SK-N-DZ (cell line): ENCODE measurements at places on chromosomes 3 and 15.

DNA sequence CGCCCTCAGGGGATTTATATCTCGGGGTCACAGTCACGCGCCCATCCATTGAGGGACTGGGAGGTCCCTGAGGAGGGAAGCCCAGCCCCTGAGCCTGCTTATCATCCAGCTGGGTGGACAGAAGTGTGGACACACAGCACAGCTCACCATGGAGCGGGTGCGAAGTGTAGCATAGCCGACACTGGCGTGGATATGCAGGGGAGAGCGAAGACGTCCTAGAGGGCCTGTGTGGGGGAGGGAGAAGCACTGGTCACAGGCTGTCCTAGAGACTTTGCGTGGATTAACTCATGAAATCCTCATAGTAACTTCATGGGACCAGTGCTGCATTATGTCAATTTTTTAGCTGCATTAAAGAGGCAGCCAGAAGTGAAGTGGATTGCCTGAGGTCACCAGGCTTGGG, 26.1 kb upstream of the PLXND1 start:
- no peak for DNase-seq

- DNase-seq, result no peak
These were observed 725 bp downstream of the TLE3 start for GRCh38 chr15:70097063-70097320.

GRCh38 chr15:41411031-41411430, 5.9 kb upstream of the RTF1 start:
- no peak for DNase-seq

- no peak for DNase-seq
These were observed 122.8 kb upstream of the PRR20G start for GRCh38 chr3:127410678-127411077.

DNA sequence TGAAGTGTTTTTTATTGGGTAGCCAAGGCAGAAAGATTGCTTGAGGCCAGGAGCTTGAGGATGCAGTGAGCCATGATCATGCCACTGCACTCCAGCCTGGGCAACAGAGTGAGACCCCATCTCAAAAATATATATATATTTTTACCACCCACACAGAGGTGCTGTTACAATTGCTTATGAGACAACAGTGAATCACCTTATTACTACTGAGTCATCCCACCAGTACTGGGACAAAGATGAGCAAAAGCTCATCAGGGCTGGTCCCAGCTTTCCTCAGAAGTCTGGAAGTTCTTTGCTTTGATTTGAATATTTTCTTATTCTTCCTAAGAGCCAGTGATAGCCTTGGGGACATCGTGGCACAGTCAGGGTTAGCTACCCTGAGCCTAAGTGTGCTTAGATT, 207.7 kb downstream of the SOX2 start:
- DNase-seq, result no peak

DNA sequence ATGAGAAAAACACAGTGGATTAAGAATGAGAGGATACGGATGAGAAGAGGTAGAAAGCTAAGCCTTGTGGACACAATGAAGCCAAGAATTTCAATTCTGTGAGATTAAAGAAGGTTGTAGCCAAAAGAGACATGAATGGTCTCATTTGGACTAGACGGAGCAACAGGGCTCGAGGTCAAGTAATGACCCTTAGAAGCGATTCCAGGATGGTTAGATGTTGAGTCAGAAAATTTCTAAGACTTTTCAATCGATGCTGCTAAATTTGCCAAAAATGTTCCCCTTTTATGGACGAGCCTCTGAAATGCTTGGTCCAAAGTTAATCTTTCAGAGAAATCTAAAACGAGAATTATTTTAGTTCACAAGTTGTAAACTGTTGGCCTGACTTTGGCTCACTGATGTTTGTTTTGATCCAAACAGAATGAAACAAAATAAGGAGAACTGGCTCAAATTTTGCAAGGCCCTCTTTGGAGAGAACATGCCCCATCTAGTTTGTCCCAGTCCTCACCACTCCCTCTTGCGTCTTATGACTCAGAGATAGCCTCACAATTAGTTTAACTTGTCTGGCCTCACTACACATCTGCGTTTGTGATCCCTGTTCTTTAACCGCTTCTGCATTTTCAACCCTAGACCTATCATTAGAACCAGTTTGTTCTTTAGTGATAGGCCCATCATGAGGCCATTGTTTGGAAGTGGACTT, 235.5 kb downstream of the PDZRN3 start:
- no peak for DNase-seq

GRCh38 chr3:70882104-70882503, 569.7 kb upstream of the MDFIC2 start:
- DNase-seq, result no peak

DNA sequence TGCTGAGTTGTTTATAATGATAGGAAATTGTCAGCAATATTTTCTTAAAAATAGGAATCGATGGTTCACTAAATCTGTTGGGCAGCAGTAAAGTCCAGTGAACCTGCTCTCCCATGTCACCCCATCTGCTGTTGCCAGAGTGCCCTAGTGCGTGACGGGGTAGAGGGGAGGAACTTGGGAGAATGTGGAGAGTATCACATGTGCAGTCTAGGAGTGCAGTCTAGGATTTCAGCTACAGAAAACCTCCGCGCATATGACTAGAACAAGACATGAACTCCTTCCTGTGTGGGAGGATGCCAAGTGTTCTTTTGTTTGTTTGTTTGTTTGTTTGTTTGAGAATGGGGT, 74.6 kb upstream of the ACAD9 start:
- DNase-seq, result no peak

DNA sequence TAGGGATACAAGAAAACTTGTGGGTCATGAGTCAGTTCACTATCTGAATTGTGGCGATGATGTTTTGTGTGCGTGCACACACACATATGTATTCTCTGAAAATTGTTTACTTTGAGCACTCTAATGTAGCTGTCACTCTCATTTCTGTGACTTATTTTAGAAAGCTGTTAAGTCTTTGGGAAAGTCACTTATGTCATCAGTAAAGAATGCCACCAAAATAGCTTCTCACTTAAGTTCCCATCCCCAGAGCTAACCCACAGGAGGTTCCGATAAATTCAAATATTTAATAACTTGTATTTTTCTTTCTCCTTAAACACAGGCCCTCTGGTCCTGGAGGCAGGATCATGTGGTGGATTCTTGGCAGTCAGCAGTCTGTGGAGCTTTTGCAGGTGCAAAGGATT, 138.3 kb downstream of the LRIG1 start:
- DNase-seq, result no peak

- no peak for DNase-seq
These were observed 120.1 kb upstream of the NMNAT3 start for GRCh38 chr3:139797724-139798343.

- no peak for DNase-seq
These were observed 23.2 kb downstream of the MINAR1 start for GRCh38 chr15:79455361-79455760.

GRCh38 chr15:37032091-37032775, 68.1 kb downstream of the MEIS2 start:
- DNase-seq, result no peak

DNA sequence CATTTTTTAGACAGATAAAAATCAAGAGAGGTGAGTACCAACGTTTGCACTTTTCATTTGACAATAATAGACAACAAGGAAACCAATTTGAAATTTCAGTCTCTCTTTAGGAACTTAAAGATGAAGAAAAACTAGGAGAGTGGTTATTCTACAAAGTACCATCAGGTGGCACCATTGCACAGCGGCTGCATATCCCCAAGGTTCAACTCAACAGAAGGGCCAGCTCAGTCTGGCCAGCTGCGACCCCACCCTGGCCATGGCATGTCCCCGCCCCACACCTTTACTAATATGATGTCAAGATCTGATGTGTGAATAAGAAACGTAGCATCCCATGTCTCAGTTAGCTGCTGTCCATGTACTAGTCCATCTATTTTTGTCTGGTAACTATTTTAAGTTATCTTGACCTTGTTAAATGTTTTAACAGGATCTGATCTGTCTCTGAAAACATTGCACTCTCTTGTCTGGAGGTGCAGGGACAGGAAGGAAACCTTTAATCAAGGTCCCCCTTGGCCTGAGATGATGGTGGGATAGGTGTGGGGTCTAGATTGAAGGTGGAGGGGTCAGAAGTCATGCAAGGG, 35.5 kb upstream of the CGNL1 start:
- peak; percentile 64 for DNase-seq

DNA sequence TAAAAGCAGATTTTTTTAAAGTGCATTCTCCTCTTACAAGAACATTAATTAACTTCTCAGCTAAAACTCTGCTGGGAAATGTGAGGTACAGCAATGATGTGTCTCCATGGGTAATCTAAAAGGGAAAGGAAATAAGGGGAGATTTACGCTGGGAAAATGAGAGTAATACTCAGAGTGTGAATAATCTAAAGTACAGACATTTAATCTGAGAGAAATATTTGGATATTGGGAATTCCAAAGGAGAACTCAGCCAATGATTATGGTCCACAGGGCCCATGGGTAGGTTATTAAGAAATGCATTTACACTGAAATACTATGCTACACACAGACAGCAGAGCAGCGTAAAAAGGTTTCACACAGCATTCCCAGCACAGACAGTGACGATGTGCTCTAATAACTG, 229.9 kb downstream of the MAGI1 start:
- DNase-seq, result no peak

- no peak for DNase-seq
These were observed 174.1 kb upstream of the SLCO3A1 start for GRCh38 chr15:91679447-91679846.

DNA sequence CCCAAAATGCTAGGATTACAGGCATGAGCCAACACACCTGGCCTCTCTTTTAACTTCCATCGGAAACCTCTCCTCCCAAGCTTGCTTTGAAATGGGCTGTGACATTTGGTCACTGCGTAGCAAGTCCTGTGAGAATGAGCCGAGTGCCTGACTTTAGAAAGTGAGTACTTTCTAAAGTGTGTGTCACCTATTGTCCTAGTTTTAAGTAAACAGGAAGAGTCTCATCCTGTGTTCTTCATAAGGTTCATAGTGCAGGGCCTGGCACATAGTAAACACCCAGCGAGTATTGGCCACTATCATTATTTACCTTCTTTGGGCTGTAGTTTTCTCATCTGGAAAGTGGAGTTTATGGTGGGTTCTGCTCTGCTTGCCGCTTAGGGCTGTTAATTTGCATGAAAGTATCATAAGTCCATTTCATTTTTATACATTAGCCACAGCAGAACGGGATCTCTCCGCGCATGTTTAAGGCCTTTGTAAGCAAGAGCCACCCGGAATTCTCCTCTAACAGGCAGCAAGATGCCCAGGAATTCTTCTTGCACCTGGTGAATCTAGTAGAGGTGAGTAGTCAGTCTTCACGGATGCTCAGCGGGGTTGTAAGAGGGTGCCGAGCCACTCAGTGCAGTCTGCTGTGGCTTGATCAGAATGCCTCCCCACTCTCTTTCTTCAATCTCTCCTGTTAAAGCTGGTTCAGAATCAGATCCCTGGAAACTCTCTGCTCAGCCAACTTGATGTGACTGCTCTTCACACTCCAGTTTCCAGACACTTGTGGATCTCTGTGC, 87.2 kb downstream of the USP13 start:
- no peak for DNase-seq

GRCh38 chr3:115789481-115789880, 166.2 kb downstream of the GAP43 start:
- no peak for DNase-seq

DNA sequence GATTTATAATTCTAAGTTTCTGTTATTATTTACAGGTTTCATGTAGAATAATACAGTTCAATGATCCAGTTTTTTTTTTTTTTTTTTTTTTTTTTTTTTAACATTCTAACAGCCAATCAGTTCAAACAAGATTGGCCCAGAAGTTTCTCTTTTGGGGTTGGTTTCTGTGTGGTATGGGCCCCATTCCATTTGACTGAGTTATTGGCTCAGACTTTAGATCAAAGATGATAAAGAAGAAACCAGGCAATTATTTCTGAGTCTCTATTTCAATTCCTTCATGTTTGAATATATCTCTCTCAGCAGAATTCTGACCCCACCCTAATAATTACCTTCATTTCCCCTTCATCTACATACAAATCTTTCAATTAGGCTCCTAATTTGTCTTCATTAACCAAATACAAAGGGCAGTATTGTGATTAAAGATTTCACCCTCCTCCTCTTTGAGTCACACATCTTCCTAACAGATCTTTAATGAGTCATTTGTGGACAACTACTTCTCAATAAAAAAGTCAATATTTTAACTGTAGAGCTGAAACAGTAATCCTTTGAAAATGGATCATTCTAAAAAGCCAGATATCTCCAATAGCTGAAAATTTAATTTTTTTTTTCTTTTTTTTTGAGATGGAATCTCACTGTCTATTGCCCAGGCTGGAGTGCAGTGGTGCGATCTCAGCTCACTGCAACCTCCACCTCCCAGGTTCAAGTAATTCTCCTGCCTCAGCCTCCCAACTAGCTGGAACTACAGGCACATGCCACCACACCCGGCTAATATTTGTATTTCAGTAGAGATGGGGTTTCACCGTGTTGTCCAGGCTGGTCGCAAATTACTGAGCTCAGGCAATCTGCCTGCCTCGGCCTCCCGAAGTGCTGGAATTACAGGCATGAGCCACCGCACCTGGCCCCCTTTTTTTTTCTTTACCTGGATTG, 878.8 kb downstream of the NAALADL2 start:
- DNase-seq, result no peak

DNA sequence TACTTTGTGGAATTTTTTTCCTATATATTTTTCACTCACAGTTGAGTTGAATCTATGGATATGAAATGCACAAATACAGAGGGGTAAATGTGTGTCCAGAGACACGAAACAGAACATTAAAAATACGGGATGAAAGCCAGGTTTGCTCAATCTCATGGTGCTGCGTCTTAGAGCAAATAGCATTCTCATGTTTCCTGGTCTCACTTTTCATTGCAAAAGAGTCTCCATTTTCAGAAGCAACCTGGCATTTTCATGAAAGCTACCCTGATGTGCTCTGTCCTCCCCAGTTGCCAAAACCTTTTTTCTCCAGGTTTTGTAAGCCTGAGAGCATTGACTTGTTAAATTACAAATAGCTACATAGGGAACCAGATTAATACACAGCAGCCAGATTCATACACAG, 49.5 kb upstream of the MBNL1 start:
- DNase-seq, result no peak

DNA sequence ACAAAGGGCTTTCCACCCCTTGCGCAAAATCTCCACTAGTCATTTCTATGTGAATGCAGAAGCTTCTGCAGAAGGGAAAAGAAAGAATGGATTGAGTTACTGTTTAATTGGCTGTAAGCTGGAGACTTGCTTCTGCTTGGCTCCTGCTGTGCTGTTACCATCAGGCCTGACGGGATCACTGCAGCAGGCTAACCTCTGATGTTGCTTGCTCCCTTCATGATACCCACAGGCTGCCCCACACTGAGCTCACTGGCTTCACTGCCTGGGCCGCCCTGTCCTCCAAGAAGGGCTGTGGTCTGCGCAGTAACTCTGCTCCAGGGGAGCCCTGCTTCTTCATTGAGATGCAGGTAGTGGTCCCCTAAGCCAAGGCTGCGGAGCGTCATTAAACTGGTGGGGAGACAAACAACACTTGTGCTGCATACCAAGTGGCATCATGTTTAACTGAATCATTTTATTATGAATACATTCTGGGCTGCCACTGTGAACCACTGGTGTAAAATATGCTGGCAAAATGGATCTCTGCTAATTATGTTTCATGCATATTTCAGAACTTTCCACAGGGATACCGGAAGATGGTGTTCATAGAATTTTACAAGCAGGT, 78.6 kb downstream of the WDR49 start:
- DNase-seq, result peak; percentile 56
